RWPE2 (cell line): ENCODE measurements at places on chromosomes 11 and 22.
A peak's percentile ranks its signal among the peaks of the same experiment; 100 is the strongest.

GRCh38 chr11:115963156-115963555 lies 458.9 kb upstream of the CADM1 start:
- H3K27ac ChIP-seq: no peak overlapping the region
- H3K4me3 ChIP-seq: no peak overlapping the region
- H3K4me1 ChIP-seq: no peaks in the 10 kb centered on the region
- H3K27me3 ChIP-seq: no peaks in the 10 kb centered on the region

DNA sequence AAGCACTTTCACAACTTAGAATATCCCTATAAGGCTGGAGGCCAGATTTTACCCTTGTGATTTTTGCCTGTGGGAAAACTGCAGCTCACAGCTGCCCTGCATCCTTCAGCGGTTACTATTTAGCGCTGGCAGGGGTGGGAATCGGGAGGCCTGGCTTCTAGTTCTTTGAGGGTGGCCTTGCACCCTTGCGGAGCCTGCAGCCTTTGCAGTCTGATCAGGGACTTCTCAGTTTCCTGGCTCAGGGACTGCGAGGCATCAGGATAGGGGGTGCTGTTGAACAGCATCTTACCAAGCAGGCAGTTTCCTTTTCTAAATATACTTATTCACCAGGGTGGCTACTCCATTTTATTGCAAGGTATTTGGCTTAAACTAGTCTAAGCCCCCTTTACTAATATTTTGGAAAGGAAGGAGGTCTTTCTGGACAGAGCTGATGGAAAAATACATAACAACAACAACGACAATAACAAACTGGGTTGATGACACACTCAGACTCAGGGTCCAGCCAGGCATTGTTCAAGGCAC lies 2.9 kb upstream of the APOA1 start:
- no peak overlapping the region for H3K4me3 ChIP-seq
- no peak for DNase-seq
- H3K36me3 ChIP-seq: no peaks in the 10 kb centered on the region
- H3K27ac ChIP-seq: no peak overlapping the region
- H3K4me1 ChIP-seq: no peaks in the 10 kb centered on the region

DNA sequence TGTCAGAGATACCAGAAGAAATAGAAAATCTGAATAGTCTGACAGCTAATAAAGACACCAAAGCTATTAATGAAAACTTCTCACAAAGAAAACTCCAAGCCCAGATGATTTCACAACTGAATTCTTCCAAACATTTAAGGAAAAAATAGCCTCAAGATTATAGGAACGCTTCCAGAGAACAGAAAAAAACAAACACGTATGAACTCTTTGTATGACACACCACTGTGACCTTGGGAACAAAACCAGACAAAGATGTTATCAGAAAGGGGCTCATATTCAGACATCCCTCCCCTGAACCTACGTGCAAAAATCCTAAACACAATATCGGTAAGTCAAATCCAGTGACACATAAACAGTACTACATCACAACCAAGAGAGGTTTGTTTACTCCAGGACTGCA lies 23.5 kb downstream of the CERK start:
- H3K36me3 ChIP-seq: peaks cover 48% of the 10 kb centered on the region
- H3K27me3 ChIP-seq: no peaks in the 10 kb centered on the region
- no peak overlapping the region for H3K27ac ChIP-seq
- no peak overlapping the region for H3K4me3 ChIP-seq

DNA sequence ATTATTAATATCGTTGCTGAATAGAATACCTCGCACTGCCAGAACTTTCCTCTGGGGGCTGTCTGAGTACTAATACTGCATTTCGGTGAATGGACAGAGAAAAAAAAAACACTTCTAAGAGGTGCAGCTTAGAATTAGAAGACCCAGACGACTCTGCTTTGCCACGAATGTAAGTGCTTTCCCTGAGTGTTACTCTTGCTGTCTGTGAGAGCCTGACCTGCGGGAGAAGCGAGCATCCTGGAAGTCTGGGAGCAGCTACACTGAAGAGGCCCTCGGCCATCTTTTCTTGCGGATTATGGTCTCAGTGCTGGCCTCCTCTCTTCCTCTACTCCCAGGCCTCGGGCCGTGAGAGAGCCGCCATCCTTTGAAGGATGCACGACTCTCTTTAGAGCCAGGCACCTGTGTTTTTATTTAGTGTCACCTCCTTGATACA lies 94.9 kb downstream of the SCN3B start:
- no peaks in the 10 kb centered on the region for H3K4me1 ChIP-seq
- no peaks in the 10 kb centered on the region for H3K27me3 ChIP-seq
- no peaks in the 10 kb centered on the region for H3K36me3 ChIP-seq
- H3K4me3 ChIP-seq: no peak overlapping the region
- DNase-seq: no peak

DNA sequence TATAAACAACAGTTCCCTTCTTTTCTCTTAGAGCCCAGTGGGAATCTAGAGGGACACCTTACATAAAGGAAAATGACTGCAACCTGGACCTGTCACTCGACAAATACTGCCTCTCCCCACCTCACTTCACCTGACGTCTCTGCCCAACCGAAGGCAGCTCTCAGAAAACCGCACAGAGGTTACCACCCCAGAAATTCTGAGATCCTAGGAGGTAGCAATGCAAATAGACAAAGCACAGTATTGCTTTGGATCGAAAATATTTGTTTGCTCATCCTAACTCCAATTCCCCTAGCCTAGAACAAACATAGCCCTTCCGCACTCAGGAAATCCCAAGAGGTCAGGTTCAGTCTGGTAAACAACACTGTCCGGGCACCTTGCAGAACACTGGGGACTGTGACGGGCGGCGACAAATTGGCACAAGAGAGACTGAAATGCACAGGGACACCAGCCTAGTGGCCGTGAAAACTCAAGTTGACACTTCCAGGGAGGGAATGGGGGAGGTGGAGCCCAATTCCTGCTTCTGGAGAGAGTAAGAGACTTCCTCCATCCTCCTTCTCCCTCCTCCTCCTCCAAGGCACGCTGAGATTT lies 420 bp upstream of the TRIM44 start:
- H3K4me1 ChIP-seq: peaks cover 23% of the 10 kb centered on the region
- peak overlapping the region; percentile 89 for H3K27ac ChIP-seq
- H3K27me3 ChIP-seq: no peaks in the 10 kb centered on the region
- peak overlapping the region; percentile 57 for H3K4me3 ChIP-seq

- no peak overlapping the region for H3K27ac ChIP-seq
- no peak for DNase-seq
- H3K4me3 ChIP-seq: no peak overlapping the region
- no peaks in the 10 kb centered on the region for H3K36me3 ChIP-seq
- no peaks in the 10 kb centered on the region for H3K27me3 ChIP-seq
- H3K4me1 ChIP-seq: no peaks in the 10 kb centered on the region
These were observed 67.5 kb upstream of the MS4A8 start for GRCh38 chr11:60631944-60632343.

- H3K36me3 ChIP-seq: peaks cover 30% of the 10 kb centered on the region
- no peak overlapping the region for H3K27ac ChIP-seq
- no peak for DNase-seq
- no peaks in the 10 kb centered on the region for H3K4me1 ChIP-seq
- no peak overlapping the region for H3K4me3 ChIP-seq
These were observed 41.4 kb downstream of the PPME1 start for GRCh38 chr11:74212533-74212932.
